Activated CD4-positive, alpha-beta T cell treated with anti-CD3 and anti-CD28 coated beads, Interleukin-2, amount 10 ng/mL, durations not matched to agents 24 days and 14 days (primary cell): ENCODE measurements at places on chromosomes 3 and 15. TPM values are rescaled to one million over a fixed set of nuclear protein-coding genes. Genes with fewer than 3 reads are reported as not detected.

RASGRP1 gene
- 94.4 and 94.7 TPM in 2 replicates for total RNA-seq

TRH gene
- not detected in 2 replicates for total RNA-seq

SPINK8 gene
- not detected in 2 replicates for total RNA-seq

ACAP2 gene
- total RNA-seq = 39.1 and 40.0 TPM in 2 replicates

FSD2 gene
- not detected in 2 replicates for total RNA-seq

DNAH1 gene
- 9.9 and 10.6 TPM in 2 replicates for total RNA-seq

FGF12 gene
- total RNA-seq = not detected in 2 replicates

SECISBP2L gene
- 38.1 and 40.0 TPM in 2 replicates for total RNA-seq

MAPKBP1 gene
- 24.8 and 27.1 TPM in 2 replicates for total RNA-seq

GOLGA6B gene
- not detected in 2 replicates for total RNA-seq

TM4SF1 gene
- total RNA-seq = 0.26 and 0.28 TPM in 2 replicates

TMEM207 gene
- not detected in 2 replicates for total RNA-seq

CLDN1 gene
- 0.33 and 0.52 TPM in 2 replicates for total RNA-seq

ASB14 gene
- not detected in 2 replicates for total RNA-seq

TGM4 gene
- not detected in 2 replicates for total RNA-seq

IL5RA gene
- not detected in 2 replicates for total RNA-seq

PARP15 gene
- 10.8 and 12.1 TPM in 2 replicates for total RNA-seq

BMF gene
- 8.4 and 9.1 TPM in 2 replicates for total RNA-seq
